ENCODE measurements at places on chromosomes 7 and 10. TPM values are rescaled to one million over a fixed set of nuclear protein-coding genes. Genes with fewer than 3 reads are reported as not detected.

CCL24 gene
- not detected for total RNA-seq

DNTT gene
- not detected for total RNA-seq

MOGAT3 gene
- not detected for total RNA-seq

LRIT1 gene
- not detected for total RNA-seq

STEAP4 gene
- total RNA-seq: 0.07 TPM

LRRD1 gene
- not detected for total RNA-seq

COMMD3 gene
- total RNA-seq: 54.5 TPM

WNT8B gene
- not detected for total RNA-seq

VIPR2 gene
- not detected for total RNA-seq

CHRM2 gene
- not detected for total RNA-seq

OPALIN gene
- total RNA-seq: not detected

ATP5MK gene
- 499 TPM for total RNA-seq

PRF1 gene
- total RNA-seq: not detected

MPP7 gene
- 0.29 TPM for total RNA-seq

ZCCHC24 gene
- 4.1 TPM for total RNA-seq

UBN2 gene
- 2.3 TPM for total RNA-seq

PVRIG gene
- not detected for total RNA-seq

Data from A549 treated with Mapracorat at 1 μM for 4 hours (cell line).